Activated naive CD4-positive, alpha-beta T cell treated with anti-CD3 and anti-CD28 coated beads, Interleukin-2, amount 50 U/mL, for 72 hours (primary cell): ENCODE measurements at places on chromosomes 16 and 17. TPM values are rescaled to one million over a fixed set of nuclear protein-coding genes. Genes with fewer than 3 reads are reported as not detected.

Gene ARSG
- 12.1 TPM for total RNA-seq

GRCh38 chr17:39548494-39549225 lies 59.1 kb downstream of the NEUROD2 start:
- no peak for DNase-seq

Gene NPIPB6
- total RNA-seq = 2.3 TPM

GRCh38 chr16:4262303-4262835 lies 10.5 kb downstream of the TFAP4 start:
- no peak for DNase-seq

GRCh38 chr16:898216-898615 lies 72.6 kb downstream of the LMF1 start:
- no peak for DNase-seq

Gene KRT39
- total RNA-seq = not detected

Gene NOTUM
- 0.39 TPM for total RNA-seq

- DNase-seq = no peak
Observed at GRCh38 chr16:17084130-17084529, 386.6 kb downstream of the XYLT1 start.

Gene SNAI3
- total RNA-seq = 6.4 TPM

Gene CA5A
- not detected for total RNA-seq

Gene CRHR1
- total RNA-seq = not detected

Gene TMEM114
- total RNA-seq = not detected

Gene GP1BA
- not detected for total RNA-seq

DNA sequence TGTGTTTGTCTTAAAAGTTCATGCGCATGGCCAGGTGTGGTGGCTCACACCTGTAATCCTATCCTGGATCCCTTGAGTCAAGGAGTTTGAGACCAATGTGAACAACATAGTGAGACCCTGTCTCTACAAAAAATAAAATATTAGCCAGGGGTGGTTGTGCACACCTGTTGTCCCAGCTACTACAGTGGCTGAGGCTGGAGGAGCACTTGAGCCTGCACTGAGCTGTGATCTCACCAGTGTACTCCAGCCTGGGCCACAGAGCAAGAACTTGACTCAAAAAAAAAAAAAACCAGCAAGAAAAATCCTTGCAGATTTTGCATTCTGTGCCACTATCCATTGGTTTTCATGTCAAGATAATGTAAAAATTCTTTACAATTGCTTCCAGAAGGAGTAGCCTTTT lies 8.2 kb downstream of the KSR1 start:
- no peak for DNase-seq

DNA sequence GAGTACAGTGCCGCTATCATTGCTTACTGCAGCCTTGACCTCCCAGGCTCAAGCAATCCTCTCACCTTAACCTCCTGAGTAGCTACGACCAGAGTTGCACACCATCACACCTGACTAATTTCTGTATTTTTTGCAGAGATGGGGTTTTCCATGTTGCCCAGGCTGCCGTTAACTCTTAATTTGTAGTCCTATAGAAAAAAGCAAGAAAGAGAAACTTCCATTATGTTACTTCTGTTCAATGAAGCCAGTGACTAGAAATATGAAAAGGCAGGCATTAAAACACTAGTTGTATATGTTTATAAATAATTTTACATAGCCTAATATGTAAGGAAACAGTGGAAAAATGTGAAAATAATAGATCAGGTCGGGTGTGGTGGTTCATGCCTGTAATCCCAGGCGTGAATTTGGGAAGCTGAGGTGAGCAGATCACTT lies 9.7 kb downstream of the RAD51C start:
- no peak for DNase-seq

Gene TMEM238L
- not detected for total RNA-seq

DNA sequence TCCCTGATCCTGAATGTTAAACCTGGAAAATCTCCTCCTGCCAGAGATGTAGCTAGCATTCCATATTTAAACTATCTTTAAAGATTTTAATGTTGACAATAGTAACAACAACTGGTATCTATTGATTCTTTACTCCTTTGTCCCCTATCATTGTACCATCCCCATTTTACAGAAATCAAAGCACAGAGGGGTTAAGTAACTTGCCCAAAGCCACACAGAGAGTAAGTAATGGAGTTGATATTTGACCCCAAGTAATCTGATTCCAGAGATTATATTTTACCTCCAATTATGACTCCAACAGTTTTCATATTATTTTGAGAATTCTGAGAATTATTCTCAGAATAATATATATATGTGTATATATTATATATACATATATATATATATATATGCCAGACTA lies 37.7 kb upstream of the RGS9 start:
- DNase-seq = no peak

DNA sequence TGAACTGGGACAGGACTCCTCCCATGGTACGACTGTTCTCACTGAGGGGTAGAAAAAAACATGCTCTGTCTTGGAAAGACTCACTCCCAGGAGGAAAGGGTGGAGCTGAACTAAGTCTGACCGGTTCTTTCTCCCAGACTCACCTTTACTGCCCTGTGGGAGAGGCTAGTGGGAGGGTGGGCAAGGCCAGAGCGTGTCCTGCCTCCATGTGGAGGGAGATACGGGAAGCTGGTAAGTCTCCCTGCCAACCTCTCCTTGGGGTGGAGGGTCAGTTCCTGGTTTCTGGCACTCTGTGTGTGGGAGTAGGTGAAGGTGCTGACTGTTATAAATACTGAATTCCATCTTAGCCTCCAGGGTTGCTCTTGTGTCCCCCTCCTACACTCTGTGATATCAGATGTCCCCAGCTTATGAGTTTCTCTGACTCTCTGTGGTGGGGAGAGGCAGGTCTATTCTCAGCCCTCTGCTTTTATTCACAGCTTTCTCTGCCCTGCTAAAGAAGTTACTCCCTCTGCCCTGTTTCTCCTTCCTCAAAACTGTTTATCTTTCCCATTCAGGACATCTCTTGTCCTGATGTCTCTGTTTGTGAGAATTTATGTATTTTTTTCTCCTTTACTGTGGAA lies 26.9 kb upstream of the FAM20A start:
- DNase-seq = no peak

GRCh38 chr17:74784125-74784810 lies 8.1 kb upstream of the NAT9 start:
- DNase-seq = no peak

Gene SLC9A5
- total RNA-seq = 8.3 TPM
